ENCODE measurements at places on chromosomes 7 and 10. TPM values are rescaled to one million over a fixed set of nuclear protein-coding genes. Genes with fewer than 3 reads are reported as not detected.

The KNDC1 gene
- total RNA-seq: 0.20 TPM

- no peak for DNase-seq
Measured at GRCh38 chr7:48083114-48083830, 5.8 kb upstream of the UPP1 start.

- DNase-seq: no peak
Measured at GRCh38 chr10:119273413-119273812, 66.0 kb downstream of the GRK5 start.

The PLAC9 gene
- total RNA-seq: 23.2 TPM

GRCh38 chr7:146177301-146177700, 60.7 kb downstream of the CNTNAP2 start:
- DNase-seq: no peak

GRCh38 chr7:25628446-25628845, 400.2 kb upstream of the NPVF start:
- DNase-seq: no peak

GRCh38 chr10:132117146-132117545, 51.4 kb downstream of the JAKMIP3 start:
- no peak for DNase-seq

- no peak for DNase-seq
Measured at GRCh38 chr7:47104206-47104549, 477.7 kb downstream of the TNS3 start.

The ADAM22 gene
- 1.7 TPM for total RNA-seq

GRCh38 chr10:20552382-20552781, 344.7 kb downstream of the NEBL start:
- no peak for DNase-seq

The CDNF gene
- 2.0 TPM for total RNA-seq

- no peak for DNase-seq
Measured at GRCh38 chr10:79179164-79179956, 110.6 kb downstream of the ZMIZ1 start.

The HK1 gene
- total RNA-seq: 210 TPM

The OGA gene
- total RNA-seq: 79.8 TPM

GRCh38 chr10:98846787-98847186, 388.9 kb downstream of the HPSE2 start:
- DNase-seq: no peak

- DNase-seq: no peak
Measured at GRCh38 chr7:83305027-83305426, 142.3 kb upstream of the PCLO start.

The CELF2 gene
- total RNA-seq: 68.3 TPM

- no peak for DNase-seq
Measured at GRCh38 chr10:82308641-82309040, 433.6 kb downstream of the NRG3 start.

All from left ventricle myocardium superior (tissue), 1 donor.